ENCODE measurements at places on chromosomes 2 and 18.
A peak's percentile ranks its signal among the peaks of the same experiment; 100 is the strongest.

DNA sequence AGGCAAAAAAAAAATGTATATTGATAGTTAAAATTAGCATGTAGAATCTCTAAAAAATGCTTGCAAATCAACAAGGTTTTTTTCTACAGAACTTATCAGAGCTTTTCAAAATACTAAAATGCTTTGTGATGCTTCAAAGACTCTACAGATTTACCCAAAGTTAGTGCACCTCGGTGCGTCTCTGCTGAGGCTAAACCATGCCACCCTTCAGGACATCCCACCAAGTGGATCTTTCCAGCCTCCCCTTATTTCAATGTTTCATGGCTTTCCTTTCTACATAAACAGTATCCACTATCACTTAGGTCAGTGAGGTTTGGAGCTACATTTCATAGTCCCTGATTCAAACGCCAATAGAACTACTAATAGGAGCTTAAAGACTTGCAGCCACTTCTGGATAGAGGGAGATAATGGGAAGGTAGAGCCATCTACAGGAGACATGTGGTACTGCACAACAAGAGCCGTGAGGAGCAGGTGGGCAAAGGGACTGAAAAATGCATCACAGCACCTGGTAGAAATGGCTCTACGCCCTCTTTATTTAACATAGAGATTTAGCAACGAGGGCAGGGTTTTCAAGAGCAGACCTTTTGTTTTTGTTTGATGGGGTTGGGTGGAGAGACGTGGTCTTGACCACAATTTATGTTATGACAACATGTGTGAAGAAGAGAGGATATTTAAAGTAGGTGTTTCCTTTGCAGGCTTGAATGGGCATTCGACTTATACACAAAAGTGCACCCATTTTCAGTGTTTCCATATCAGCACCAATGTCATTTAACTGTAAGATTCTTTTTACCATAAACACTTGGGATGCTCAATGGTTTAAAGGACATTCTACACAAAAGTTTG lies 56.1 kb upstream of the SLC35G4 start:
- DNase-seq = peak; percentile 3

DNA sequence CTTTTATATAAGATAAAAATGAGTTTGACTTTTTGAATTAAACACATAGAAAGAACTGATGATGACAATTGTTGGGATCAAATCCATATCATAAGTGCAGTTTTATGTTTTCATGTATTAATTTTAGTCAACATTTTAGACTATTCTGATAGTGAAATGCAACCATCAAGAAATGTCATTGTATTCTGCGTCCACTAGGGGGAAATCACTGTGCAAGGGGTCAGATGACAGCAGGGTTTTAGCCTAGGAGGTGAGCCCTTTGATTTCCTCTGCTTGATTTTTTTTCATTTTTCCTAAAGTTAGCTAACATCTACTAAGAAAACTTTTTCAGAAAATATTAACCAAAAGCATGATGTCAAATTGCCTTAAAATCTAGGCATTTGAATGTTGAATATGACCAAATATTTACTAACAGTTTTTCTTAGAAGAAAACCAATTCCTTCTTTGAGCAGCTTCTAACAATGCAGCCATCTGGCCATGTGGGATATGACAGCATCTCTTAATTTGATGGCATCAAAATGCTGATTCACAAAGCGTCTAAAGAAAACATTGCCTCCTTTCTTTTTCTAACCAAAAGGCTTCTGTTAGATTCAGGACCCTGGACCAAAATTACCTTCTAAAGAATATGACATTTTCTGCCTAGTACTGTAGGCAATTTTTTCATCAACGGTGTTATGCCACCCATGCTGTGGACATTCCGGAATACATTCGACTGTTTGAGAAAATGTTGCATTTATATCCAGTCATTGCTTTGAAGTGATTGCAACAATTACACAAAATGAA lies 141.5 kb downstream of the SPHKAP start:
- DNase-seq = no peak

DNA sequence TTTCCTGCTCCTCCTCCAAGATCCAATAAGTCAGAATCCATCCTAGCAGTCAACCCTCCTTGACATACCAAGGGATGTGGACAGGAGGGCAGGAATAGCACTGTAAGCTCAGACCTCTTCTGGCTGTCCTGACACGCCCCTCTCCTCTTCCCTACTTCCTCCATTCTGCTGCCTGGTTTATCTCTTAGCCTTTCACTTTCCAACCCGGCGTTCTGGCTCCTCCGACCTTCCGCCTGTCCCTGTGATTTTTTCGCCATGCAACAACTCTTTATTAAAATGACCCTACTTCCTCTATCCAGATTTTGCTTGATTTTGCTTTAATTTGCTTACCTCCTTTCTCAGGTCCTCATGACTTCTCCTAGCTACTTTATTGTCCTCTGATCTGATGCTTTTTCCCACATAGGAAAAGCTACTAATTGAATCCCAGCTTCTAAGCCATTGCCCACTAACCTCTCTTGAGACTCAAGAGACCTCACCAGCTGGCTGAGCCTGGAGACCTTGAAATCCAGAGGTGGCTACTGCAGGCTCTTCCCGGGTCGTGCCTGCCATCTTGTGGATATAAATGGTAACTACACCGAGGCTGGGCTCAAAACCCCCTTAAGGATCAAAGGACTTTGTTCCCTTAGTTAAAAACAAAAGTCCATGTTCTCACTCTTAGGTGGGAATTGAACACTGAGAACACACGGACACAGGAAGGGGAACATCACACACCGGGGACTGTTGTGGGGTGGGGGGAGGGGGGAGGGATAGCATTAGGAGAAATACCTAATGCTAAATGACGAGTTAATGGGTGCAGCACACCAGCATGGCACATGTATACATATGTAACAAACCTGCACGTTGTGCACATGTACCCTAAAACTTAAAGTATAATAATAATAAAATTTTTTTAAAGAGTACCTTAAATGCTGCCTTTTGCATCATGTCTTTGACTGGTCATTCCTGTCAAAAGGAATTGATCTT lies 139.4 kb downstream of the AKAIN1 start:
- peak; percentile 10 for DNase-seq

GRCh38 chr2:183543731-183544130 lies 419.5 kb downstream of the NUP35 start:
- no peak for DNase-seq

DNA sequence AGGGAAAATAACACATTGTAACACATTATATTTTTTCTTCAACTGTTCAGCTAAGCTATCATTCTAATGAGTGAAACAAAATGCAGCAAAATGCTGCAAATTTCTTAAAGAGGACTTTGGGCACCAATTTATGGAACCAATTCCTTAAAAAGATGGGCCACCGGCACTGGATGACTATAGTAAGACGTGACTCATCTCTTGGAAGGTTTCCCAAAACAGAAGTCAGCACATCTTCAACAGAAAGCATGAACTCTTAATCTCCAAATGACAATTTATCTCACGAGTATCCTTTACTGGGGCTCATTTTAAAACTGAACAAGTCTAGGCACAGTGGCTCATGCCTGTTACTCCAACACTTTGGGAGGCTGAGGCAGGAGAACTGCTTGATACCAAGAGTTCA lies 213.4 kb downstream of the CDH20 start:
- no peak for DNase-seq

DNA sequence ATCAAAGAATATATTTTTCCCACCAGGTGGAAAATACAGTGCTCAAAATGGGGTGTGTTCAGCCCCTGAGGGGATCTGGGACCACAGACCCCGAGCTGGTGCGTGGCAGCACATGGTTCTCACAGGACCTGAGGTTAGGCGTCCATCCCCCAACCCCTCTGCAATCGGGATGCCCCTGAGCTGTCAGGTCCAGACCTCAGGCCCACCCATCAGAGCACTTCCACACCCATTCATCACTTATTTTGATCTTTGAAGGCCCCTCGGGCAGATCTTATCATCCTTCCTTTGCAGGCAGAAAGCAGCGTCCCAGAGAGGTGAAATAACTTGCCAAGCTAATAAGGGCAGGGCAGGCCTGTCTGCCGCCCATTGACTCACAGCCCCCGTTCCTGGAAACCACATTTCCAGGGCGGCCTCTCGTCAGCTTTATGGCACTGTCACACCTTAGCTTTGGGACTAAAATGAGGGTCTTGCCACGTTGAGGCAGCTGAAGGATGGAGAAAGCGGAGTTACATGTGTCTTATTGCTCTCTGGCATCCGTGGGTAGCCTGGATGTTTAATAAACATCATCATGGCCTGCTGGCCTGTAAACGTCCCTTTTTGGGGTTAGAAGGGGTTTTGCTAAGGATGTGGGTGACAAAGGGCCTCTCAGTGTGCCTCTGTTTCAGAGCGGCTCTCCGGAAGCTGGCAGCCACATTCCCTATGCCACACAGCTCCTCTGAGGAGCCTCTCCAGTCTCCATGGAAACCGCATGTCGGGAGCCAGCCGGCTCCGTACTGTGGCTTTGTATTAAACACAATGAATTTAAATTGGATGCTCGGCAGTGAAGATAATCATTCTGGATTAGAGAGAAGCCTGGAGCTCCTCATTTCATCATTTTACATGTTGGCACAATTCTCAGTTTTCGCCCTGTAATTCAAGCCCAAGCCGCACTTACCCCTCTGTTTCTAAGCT lies 58.3 kb upstream of the MAPRE3 start:
- no peak for DNase-seq

DNA sequence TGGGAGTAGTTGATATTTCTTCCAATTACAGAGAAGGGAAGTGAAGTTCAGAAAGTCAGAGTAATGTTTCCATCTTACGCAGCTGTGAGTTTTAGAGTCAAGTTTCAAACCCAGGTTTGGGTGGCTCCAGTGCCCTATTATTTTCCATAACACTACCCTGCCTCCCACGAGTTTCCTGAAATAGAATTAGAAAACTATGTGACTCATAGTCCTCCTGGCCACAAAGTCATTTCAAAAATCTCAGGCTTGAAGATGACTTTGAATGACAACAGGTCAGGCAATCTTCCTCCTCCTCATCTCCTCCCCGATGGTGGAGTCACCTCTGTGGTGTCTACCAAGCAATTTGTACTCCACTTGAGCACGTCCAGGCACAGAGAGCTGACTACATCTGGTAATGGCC lies 212.3 kb upstream of the TRIB2 start:
- no peak for DNase-seq

- DNase-seq = no peak
Measured at GRCh38 chr2:233021771-233022170, 8.7 kb upstream of the NGEF start.

- no peak for DNase-seq
Measured at GRCh38 chr2:171185165-171185818, 24.6 kb upstream of the TLK1 start.

GRCh38 chr2:204122425-204122824 lies 185.9 kb downstream of the ICOS start:
- DNase-seq = no peak

- no peak for DNase-seq
Measured at GRCh38 chr18:8349608-8350323, 259.5 kb upstream of the RAB12 start.

GRCh38 chr2:170408461-170409163 lies 230.7 kb downstream of the MYO3B start:
- no peak for DNase-seq

- no peak for DNase-seq
Measured at GRCh38 chr2:126368758-126369157, 287.2 kb upstream of the GYPC start.

GRCh38 chr2:128115921-128116623 lies 25.1 kb downstream of the UGGT1 start:
- no peak for DNase-seq

GRCh38 chr18:60466677-60467076 lies 94.1 kb upstream of the MC4R start:
- no peak for DNase-seq

DNA sequence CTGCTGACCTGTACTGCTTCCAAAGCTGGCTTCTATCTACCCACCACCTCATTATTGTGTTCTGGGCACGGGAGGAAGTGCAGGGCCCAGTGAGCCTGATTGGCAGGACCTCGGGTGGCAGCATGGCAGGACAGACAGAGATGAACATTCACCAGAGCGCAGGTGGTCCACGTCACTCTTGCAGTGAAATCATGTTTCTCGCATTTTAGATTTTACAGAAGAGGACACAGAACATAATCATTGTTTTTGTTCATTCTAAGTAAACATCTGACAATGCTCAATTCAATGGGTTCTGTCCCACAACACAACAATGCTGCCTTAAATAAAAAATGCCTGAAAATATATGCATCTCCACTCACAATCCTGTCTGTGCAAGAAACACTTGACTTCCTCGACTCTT lies 11.5 kb upstream of the BIN1 start:
- no peak for DNase-seq

Measured in T follicular helper cell (primary cell).